ENCODE measurements at places on chromosomes 7 and 10.

GRCh38 chr7:47934831-47935230 is 13.4 kb downstream of the PKD1L1 start:
- no peak for DNase-seq

DNA sequence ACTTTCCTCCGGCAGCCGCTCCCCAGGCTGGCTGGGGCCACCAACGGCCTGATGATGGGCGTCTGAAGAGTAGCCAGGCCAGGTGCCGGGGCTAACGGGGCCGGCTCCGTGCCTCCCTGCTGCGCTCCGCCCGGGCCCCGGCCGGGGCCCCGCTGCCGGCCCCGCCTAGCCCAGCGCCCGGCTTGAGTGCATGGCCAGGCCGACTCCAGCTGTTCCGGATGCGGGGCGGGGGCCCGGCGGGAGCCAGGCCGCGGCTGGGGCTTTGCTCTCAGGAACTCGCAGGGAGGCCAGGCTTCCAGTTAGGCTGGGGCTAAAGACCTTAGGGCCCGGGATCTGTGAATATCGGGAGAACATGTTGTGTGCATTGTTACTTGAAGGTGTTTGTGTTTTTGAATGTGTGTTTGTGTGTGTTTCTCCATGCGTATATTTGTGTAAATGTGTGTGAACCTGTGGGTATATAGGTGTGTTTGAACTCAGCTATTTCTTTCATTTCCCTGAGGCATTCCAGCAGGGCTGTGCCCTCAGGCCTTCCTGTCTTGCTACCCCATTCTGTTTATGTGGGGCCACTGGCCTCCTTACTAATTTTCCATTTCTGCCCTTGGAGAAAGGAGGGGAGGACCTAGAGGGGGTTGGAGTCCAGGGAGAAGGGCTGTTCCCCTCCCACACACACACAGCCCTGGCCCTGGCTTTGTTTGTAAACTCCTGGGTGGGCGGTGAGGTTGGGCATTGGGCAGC is 1.1 kb upstream of the LBX1 start:
- DNase-seq = no peak

- no peak for DNase-seq
Observed at GRCh38 chr7:44415047-44415446, 75.4 kb downstream of the NUDCD3 start.

- no peak for DNase-seq
Observed at GRCh38 chr7:3867863-3868262, 566.8 kb downstream of the SDK1 start.

DNA sequence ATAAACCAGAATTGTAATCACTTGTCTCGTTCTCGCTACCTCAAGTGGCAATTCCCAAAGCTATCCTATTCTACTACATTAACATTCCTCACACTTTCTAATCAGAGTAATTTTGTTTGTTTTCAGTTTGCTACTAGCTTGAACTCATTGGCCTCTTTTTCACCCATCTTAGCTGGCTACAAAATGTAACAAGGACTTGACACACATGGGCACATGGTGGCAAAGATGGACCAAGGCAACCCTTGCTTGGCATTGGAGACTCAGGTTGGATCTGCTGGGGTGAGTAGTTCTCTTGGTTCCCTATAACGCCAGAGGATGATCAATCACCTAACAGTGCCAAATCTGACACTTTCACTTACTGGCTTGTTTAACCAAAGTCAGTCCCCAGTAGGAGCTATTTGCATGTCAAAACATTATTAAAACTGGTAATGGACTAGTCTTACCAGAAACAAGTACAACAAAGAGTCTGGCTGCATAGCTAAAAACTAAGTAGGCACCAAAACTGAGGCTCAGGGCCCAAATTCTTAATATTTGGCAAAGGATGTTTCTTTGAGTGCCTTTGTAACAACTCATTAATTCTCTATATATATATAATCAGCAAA is 1.9 kb downstream of the USP6NL start:
- DNase-seq = no peak

DNA sequence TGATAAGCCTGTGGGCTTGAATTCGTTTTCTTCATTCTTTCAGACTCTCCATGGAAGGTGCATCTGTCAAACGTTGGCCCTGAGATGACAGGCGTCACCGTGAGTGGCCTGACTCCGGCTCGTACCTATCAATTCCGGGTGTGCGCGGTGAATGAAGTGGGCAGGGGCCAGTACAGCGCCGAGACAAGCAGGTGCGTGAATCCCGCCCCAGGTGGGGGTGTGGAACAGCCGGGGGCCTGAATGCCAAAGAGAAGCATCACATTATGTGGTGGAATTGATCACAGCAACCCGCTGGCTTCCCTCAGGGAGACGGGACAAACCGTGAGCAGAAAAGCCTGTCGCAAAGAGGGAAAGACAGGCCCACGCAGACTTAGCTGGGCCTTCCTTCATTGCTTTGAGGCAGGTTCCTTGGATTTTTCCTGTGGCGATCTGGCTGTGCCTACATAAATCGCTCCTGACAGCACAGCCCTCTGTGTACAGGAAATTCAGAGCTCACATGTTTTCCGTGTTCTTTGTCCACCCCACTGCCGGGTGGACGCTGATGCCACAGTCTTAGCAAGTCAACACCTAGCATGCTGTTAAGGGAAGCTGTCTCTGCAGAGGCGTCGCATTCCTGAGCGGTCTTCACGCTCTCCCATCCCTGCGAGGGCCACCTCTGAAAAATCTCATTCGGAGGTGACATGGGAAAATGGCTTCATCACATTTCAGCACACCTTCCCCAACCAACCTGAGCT is 671.0 kb upstream of the FOXK1 start:
- no peak for DNase-seq

DNA sequence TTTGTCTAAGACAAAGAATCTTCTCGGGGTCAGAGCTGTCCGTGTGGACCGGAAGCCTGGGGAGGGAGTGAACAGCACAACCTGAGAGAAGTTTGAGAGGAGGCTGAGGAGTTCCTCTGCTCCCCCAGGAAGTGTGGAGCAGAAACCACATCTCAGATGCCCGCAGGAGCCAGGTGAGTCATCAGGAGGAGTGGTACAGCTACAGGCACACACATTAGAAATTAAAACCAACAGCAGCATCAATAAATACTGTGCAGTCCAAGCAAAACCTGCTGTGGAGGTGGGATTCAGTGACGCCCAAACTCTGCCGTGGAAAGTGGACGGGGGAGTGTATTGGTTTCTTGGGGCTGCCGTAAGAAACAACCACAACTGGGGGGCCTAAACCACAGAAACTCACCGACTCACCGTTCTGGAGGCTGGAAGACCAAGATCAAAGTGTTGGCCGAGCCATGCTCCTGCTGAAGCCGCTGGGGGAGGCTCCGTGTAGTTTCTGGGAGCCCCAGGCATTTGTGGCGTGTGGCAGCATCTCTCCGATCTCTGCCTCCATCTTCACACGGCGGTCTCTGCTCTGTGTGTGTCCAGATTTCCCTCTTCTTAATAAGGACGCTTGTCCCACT is 31.2 kb upstream of the GARS1 start:
- DNase-seq = no peak

DNA sequence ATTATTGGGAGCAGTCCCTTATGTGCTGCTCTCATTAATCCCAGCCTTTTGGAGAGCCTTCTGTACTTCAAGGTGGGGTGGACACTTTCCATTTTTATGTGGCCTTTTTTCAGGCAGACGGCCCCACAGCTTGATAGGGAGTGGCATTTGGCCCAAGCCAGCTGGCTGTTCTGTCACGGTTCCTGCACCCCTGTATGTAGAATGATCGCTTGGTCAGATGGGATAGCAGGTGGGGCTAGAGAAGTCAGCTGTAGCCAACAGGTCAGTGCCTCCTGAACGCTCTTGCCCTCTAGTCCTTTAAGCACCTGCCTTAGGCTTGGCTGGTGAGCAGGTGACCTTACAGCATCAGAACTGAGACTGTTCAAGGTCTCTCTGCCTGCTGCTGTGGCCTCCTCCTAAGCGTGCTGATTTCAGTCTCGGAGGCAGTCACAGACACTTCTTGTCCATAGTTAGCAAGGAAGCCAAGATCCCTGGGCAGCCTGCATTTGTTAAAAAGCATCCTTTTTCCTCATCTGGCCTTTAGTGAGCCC is 95.3 kb downstream of the LRRC4 start:
- DNase-seq = no peak

GRCh38 chr7:46315891-46316290 is 394.8 kb upstream of the IGFBP3 start:
- no peak for DNase-seq

GRCh38 chr7:124263232-124263827 is 230.5 kb upstream of the TMEM229A start:
- no peak for DNase-seq

- no peak for DNase-seq
Observed at GRCh38 chr7:138162236-138162635, 86.0 kb downstream of the AKR1D1 start.

- DNase-seq = no peak
Observed at GRCh38 chr10:32461203-32461602, 15.3 kb downstream of the CCDC7 start.

GRCh38 chr7:50659329-50659965 is 94.2 kb upstream of the DDC start:
- DNase-seq = no peak

- no peak for DNase-seq
Observed at GRCh38 chr7:71135663-71136062, 3.7 kb downstream of the GALNT17 start.

DNA sequence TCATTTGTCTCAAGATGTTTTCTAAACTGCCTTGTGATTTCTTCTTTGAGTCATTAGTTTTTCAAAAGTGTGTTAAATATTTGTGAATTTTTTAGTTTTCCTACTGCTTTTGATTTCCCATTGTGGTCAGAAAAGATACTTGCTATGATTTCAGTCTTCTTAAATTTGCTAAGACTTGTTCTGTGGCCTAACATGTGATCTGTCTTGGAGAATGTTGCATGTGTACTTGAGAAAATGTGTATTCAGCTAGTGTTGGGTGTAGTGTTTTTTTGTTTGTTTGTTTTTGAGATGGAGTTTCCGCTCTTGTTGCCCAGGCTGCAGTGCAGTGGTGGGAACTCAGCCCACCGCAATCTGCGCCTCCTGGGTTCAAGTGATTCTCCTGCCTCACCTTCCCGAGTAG is 28.6 kb downstream of the BMPR1A start:
- DNase-seq = no peak

DNA sequence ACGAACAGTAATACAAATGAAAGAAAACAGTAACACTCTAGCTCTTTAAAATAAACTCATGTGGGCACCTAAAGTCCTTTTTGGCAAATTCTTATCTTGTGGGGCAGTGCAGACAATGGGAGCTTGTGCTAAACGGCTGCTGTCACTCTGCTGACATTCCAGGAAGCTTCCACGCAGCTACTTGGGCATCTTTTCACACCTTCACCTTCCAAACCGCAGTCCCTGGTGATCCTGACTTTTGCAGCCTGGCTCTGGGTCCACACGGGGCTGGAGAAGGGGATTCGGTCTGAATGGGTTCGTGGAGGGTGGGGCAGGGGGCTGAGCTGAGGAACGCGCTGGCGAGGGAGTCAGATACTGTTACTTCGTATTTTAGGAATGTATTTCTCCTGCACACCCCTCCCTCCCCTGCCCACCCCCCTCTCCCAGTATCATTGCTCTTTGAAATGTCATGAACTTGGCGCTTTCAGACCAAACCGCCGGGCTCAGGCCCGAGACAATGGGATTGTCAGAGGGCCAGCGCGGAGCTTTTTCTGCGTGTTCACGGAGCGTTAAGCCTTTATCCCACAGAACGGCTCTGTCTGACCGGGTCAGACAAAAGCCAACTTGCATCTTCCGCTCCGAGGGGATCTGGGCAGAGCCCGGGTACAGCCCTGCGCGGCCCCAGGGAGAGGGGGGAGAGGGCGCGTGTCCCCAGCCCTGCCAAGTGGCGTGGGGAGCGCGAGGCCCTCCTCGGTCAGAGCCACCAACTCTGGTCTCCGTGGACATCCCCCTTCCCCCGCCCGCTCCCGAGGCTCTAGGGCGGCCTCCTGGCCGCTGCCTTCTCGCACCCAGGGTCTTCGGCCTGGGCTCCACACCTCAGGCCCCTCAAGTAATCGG is 76.7 kb upstream of the EN2 start:
- DNase-seq = no peak

- DNase-seq = no peak
Observed at GRCh38 chr10:44947371-44948152, 12.0 kb upstream of the RASSF4 start.

GRCh38 chr7:129887865-129888264 is 64.9 kb downstream of the UBE2H start:
- DNase-seq = no peak

DNA sequence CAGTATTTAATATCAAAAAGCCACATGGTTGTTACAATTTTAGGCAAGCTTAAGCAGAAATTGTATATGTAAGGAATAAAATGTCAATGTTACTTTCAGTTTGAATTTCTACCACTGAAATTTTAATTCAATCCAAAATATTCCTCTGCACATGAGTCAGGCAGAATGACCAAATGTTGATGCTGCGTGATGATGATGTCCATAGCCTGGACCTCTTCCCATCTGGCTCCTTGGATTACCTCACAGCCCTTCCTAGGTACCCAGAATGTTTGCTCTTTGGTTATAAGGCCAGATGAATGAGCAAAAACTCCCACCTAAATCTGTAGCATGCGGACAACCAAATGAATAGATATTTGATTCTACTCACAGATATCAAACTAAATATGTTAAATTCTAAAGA is 258.3 kb upstream of the IMMP2L start:
- no peak for DNase-seq

- no peak for DNase-seq
Observed at GRCh38 chr7:111076205-111076604, 14.7 kb upstream of the LRRN3 start.

GRCh38 chr7:13077466-13077865 is 390.0 kb downstream of the ARL4A start:
- DNase-seq = no peak

DNA sequence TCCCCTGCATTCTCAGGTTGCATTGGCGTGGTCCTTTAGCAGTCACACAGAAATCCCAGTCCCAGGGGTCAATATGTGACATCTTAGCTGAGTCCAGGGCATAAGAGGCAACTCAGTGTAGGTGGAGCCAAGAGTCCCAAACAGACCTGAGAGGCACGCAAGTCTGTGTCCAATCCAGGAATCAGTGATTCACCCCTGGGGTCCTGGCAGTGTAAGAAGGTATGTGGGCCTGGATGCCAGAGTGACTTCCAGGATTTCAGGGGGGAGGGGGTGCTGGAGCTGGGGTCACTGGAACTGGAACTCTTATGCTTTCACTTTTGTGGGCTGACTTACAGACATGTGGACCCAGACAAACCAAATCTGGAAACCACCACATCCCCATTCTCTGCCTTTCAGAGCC is 26.8 kb downstream of the FRMPD2 start:
- peak; percentile 23 for DNase-seq

GRCh38 chr10:124991835-124992234 is 49.9 kb downstream of the ZRANB1 start:
- no peak for DNase-seq
